NCI-H2081 (cell line): ENCODE measurements at places on chromosomes 5 and 9.

GRCh38 chr5:142611154-142611553 lies 74.7 kb downstream of the FGF1 start:
- peak; percentile 17 for DNase-seq

DNA sequence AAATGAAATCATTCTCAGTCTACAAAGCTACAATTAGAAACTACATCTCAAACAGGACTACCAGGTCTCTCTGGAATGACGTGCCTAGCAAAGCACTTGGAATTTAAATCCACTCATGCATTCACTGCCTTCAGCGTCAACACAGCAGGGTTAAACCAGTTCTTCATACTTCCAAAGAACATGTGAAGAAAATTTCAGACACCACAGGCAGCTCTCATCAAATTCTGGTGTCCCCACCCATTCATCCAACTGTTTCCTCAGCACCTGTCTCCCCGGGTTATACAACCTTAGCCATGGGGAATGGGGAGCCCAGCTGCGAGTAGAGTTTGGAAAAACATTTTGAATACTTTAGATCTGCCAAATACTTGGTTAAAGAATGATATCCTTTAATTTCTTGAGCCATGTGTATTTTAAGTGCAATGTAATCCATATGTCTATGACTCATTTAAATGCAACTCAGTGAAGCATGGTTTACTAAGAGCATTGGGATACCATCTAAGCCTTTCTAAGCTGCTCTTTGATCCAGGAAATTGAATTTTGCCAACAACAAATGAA lies 17.5 kb downstream of the ADAM19 start:
- no peak for DNase-seq

DNA sequence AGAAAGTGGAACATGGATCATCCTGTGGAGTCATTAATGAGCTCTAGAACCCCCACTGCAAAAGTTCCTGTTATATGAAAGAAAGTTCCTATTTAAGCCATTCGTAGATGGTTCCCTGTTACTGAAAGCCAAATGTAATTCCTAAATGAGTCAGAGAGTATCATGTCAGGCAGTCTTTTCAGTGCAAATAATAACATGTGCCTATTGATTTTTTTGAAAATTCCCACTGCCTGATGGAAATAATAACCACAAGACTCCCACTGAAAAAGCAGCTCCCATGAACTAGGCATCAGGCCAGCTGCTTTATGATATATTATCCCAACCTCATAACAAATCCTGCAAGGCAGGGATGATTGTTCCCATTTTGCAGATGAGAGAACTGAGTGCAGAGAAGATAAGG lies 217.2 kb downstream of the DAB2IP start:
- DNase-seq, result no peak

GRCh38 chr5:93902288-93902687 lies 160.9 kb upstream of the POU5F2 start:
- peak; percentile 56 for DNase-seq

- no peak for DNase-seq
Observed at GRCh38 chr9:110876929-110877328, 161.3 kb downstream of the LPAR1 start.

DNA sequence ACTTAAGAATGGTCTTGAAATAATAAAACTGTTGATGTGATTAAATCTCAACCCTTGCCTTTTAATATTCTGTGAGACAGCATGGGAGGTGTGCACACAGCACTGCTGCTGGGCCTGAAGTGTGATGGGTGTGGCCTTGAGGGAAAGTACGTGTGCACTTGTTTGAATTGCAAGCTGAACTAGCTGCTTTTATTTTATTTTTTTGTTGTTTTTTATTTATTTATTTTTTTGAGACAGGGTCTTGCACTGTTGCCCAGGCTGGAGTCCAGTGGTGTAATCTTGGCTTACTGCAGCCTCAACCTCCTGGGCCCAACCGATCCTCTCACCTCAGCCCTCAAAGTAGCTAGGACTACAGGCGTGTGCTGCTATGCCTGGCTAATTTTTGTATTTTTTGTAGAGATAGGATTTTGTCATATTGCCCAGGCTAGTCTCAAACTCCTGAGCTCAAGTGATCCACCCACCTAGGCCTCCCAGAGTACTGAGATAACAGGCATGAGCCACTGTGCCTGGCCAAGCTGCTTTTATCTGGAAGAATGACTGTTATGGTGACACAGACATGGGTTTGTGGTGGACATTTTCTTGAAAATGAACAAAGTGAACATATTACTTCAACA lies 58.9 kb downstream of the GPR107 start:
- DNase-seq, result no peak

- DNase-seq, result no peak
Observed at GRCh38 chr9:123318202-123318601, 37.8 kb upstream of the CRB2 start.

DNA sequence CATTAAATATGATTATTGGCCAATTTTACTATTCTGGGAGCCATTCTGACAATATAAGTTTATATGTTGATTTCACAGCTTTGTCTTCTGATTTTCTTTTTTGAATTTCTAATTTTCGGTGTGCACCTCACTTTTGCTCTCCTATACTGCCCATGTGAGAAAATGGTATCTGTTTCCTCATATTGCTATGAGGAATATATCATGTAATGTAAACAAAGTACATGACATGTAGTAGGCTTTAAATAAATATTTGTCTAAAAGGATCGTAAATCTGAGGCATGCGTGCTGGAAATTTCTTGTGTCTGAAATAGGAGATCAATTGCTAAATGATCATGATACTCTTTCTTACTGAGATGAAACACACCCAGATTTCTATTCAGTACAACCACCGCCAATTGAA lies 119.9 kb downstream of the ZDHHC21 start:
- no peak for DNase-seq

GRCh38 chr5:139930406-139930805 lies 112.7 kb downstream of the NRG2 start:
- DNase-seq, result no peak

- no peak for DNase-seq
Observed at GRCh38 chr5:122063836-122064235, 14.2 kb downstream of the LOX start.

DNA sequence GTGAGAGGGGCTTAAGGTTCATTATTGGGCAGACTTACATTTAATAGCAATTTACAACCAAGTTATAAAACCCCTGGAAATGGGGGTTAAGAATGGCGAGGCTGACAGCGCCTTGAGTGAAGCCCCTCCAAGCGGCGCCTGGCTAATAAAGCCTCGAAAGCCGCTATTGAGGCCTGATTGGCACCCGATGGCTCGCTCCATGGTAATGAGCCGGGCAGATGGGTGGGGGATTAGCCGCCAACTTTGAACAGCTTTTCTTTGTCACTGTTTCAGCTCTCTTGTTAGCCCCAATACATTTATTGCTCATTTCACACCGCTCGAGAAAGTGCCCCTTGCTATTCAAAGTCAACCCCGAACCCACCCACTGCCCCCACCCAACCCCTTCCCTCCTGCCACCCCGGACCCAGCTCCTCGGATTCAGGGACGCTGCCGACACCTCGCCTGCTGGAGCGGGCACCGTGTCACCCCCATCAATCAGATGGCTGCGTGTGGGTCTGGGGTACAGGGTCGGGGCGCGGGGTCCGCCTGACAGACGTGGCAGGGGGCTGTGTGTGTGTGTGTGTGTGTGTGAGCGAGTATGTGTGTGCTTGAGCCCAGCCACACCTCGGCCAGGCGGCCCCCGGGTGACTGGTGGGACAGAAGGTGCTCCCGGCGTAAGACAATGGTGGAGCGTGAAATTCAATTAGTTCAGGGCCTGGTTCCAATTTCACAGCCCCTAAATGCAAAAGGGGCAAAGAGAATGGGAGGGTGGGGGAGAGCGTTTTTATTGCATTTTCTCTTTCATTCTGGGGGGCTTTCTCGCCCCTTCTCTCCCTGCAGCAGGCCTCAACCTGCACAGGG lies 34.2 kb downstream of the ASS1 start:
- DNase-seq, result no peak

DNA sequence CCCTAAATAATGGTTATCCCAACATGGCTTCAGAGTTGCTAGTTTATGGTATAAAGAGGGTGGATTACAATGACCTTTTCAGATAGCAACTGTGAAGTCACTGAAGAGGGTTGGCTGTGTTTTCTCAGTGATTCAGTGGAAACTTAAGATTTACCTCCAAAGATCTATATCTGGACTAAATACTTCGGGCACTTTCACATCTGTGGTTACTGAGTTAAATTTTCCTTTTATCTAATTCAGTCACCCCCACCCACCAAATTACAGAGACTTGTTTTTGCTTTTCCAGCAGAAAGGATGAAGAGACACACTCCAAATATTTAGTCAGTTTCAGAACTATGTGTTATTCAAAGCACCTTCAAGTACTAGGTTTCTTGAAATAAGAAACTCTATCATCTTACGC lies 573.2 kb downstream of the CCDC171 start:
- no peak for DNase-seq
